ENCODE measurements at places on chromosomes 7 and 10. TPM values are rescaled to one million over a fixed set of nuclear protein-coding genes. Genes with fewer than 3 reads are reported as not detected.

DNA sequence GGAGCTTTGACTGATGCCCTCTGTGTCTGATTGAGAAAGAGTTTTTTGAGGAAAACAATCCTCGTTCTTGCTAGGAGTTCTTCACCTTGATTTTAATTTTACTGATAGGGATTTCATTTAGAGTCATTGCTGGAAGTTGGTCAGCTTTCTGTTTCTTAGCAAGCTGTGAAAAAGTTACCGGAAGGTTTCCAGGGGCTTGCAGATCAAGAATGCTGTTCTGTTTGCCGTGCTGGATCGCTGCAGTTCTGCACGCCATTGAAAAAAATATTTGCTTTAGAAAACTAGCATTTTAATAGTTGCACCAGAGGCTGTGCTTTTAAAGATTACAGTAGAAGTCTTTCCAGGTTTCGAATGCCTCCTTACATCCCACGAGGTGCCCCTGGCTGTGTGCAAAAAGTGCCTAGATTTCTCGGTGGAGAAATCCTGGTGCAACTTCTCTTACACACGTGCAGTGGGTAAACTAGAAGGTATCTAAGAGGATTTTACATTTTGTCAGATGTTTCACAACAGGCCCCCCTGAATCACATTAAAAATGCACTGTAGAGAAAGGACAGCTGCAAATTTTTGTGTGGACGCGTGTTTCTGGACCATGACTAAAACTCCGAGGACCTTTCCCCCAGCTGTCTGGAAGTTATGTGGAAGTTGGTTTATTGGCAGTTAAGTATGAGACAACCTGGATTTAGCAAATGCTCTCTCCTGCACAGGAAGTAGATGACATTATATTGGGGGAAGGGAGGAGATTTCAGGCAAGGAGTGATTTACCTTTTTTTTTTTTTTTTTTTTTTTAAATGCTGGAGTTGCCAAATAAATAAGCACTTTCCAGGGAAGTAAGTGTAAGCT, 5.8 kb downstream of the TCF7L2 start:
- no peak for DNase-seq

The HHEX gene
- total RNA-seq = 2.1 TPM

DNA sequence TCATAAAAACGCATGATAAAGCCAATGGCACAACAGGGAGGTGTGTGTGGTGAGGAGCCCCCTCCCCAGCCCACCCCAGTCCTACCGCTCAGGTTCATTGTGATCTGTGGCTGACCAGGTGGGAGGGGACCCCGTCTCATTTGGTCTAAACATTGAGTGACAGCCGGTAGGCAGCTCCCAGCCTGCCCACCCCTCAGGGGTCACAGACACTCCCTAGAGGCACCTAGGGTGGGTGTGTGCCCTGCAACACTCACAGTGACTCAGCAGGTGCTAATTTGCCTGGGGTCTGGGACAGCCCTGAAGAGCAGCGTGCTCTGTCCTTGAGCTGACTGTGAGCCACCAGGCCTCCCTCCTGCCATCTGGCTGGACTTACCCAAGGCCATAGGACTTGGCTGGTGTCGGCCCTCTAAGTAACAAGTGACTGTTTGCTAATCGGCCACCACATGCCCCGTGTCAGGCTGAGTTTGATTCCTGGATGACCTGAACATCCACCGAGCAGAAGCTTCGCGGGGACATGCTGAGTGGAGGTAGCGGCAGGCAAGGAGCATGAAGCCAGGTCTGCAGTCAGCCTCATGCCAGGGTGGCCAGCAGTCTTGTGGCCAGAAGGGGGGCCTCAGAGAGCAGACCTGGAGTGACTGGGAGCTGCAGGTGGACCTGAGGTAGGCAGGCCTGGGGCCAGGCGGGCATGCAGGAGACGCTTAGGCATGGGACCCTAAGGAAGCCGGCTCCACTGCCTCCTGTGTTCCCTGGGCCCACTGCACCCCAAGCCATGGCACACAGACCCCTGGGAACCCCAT, 282.3 kb upstream of the SHH start:
- DNase-seq = no peak

GRCh38 chr7:122212754-122213153, 68.7 kb upstream of the AASS start:
- DNase-seq = no peak

GRCh38 chr7:45869426-45869825, 3.5 kb downstream of the CCDC201 start:
- DNase-seq = no peak

DNA sequence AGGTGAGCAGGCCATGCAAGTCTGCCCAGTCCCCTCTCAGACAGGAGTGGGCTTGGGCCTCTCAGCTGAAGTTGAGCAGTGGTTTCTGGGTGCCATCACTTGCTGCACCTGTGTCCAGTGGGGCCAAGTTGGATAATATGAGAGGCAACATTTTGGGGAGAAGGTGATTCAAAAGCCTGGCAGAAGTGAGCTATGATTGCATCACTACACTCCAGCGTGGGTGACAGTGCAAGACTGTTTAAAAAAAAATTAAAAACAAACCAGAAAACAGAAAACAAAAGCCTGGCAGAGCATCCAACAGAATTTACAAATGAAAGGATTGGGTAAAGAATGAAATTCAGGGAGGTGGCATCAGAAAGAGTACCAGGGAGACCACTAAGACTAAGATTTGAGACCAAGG, 121.5 kb upstream of the LAMB4 start:
- DNase-seq = no peak

- no peak for DNase-seq
Observed at GRCh38 chr10:115976342-115976741, 296.7 kb downstream of the GFRA1 start.

The JCAD gene
- 39.8 TPM for total RNA-seq

The SRGN gene
- total RNA-seq = 79.4 TPM

All from right atrium auricular region (tissue), 2 donors.